ENCODE measurements at places on chromosomes 2 and 18.

DNA sequence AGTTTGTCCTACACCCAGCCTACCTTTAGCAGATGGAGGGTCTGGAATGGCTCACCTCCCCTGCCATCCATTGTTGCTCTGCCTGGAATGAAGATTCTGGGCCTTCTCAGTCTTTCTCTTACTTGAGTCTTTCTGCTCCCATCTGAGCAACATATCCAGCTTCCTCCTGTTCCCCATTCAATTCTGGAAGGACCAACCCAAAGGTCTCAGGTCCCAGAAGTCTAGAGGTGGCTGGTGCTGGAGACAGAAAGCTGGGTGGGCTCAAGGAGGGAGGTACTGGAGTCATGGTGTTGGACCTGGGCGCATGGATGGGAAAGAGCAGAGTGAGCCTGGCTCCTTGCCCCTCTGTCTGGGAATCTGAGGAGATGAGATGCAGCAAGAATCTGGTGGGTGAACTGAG lies 93.5 kb upstream of the SIX3 start:
- no peak for DNase-seq

- no peak for DNase-seq
Measured at GRCh38 chr2:102366406-102367112, 11.0 kb downstream of the IL18R1 start.

GRCh38 chr18:2967357-2967756 lies 45.6 kb downstream of the LPIN2 start:
- no peak for DNase-seq

DNA sequence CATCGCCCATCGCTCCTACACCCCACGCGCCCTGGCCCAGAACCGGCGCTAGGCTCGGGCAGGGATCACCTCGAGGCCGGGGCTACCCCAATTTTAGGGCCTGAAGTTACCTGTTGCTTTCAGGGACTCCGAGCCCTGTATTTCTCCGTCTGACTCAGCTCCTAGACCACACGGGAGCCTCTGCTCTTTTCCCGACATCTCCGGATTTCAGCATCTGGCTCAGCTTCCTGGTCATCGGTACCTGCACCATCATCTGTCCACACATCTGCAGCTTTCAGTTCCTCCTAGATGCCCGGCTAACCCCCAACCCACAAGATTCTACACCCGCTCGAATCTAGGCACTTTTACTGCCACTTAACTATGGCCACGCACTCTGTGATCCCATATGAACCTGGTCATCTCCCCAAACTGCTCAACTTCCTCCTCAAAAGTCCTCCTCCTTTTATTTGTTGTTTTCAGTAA lies 12.1 kb upstream of the HMSD start:
- no peak for DNase-seq

GRCh38 chr2:78865667-78866066 lies 159.8 kb upstream of the REG3G start:
- DNase-seq, result no peak

- no peak for DNase-seq
Measured at GRCh38 chr18:58813561-58814225, 51.0 kb upstream of the ZNF532 start.

GRCh38 chr2:168178520-168179324 lies 68.7 kb downstream of the STK39 start:
- DNase-seq, result no peak

GRCh38 chr2:222668494-222669154 lies 2.8 kb upstream of the MOGAT1 start:
- no peak for DNase-seq

- no peak for DNase-seq
Measured at GRCh38 chr2:216911008-216911407, 51.1 kb upstream of the TNP1 start.

GRCh38 chr2:151020411-151020810 lies 241.3 kb downstream of the RBM43 start:
- no peak for DNase-seq

DNA sequence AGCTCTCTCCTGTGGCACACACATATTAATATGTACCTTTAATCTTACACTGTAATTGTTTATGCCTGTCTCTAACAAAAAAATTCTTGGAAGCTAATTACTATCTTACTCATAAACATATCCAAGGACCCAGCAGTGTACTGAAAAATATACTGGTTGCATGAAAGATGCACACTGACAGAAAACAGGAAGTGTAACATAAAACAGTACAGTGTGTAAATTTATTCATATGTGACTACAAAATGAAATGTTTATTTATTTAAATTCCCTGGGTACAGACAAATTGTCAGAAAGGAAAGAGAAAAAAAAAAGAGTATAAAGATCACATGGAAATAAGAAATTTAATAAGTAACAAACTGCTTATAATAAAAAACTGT lies 28.5 kb downstream of the TMEM131 start:
- no peak for DNase-seq

DNA sequence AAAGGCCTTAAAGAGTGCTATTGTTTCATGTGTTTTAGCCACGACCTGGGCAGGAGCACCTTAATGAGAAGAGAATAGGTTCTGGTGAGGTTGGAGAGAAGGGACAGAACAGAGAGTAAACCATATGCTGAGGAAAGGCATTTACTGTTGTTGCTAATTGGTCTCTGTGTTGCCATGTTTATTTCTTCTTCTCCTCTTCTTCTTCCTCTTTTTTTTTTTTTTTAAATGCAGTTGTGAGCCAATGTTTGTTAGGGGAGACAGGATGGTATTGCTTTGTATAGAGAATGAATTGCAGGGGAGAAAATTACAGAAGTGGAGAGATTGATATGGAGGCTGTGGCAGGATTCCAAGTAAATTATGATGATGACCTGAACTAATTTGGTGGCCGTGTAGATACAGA lies 2.6 kb downstream of the SCN9A start:
- DNase-seq, result no peak

DNA sequence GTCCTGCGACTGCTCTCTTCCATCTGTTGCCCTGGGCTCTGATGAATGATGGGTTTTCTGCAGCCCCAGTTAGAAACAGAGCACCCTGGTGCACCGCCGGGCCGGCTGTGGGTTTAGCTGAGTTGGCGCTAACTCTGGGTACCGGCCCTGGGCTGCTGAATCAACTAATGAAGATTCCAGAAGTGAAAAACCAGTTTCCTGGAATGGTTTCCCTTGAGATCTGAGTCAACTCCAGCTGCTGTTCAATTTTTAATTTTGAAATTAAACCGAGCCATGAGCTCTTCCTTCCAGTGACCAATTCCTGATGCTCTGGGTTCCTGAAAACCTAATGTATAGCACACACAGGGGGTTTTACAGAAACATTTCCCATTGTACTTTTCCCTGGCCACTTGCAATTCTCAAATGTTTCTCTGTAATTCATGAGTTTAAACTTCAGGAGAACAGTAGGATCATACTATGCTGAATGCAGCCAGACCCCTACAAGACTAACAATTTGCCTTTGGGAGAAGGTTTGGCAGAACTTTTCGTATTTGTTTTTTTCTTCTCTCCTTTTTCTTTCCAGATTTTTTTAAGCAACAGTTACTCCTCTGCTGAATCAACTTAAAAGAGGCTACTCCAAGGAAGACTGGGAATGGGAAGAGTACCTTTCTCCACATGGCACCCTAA lies 5.5 kb downstream of the COL6A3 start:
- no peak for DNase-seq

DNA sequence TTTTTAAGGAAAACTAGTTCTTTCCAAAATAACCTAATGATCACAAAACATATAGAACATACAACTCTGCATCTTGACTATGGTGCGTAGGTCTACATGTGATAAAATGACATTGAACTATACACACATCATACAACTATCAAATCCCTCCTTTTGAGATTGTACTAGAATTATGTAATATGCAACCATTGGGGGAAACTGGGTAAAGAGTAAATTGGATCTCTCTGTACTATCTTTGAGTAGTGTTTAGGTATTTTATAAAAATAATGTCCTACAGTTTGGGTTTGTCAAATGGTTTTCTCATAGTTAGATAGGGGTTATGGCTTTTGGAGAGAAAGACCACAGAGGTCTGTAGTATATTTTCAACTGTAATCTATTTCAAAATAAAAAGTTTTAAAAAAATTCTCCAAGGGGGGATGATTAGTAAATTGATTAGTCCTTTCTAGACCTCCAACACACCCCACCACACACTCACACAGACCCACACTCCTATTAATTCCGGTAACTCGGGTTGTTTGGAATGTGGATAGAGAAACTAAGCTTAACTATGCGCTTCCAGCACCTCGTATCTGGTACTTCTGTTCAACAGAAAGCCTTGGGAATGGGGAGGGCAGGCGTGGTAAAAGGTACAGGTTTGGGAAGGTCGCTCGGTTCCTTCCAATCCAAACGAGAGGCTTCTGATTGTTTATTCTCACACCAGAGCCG lies 695 bp upstream of the BIRC6 start:
- DNase-seq, result no peak

DNA sequence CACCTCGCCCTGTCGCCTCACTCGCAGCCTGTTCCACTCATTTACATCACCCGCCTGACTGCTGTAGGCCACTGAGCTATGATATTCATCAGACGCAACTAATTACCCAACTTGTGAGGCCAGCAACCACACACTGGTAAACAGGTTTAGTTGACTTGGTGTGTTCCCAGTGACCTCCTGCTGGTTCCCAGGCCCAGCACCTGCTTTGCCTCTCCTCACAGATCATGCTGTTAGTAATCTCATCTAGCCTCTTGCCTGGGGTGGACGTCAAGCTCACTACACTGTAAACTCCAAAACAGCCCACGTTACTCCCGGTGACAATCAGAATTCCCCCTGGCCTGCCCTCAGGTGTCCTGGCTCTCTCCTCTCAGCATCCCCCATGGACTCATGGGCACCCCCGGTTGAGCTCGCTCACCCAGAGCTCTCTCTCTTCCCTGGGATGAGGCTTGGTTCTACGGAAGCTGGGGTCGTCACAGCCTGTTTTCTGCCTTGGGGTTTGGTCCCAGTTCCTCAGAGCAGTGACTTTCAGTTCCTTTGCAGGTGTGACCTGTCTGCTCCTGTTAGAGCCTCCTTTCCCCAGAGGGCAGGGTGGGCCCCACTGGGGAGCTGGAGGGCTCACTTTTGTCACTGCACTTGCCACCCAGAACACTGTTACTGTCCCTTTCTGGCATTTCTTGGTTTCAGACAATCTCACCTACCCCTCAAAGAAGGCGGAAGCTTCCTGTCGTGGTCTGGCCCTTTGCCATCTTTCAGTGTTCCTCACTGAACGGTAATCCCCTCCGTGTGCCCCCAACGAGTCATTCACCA lies 40.3 kb downstream of the INPP5D start:
- DNase-seq, result peak; percentile 86

DNA sequence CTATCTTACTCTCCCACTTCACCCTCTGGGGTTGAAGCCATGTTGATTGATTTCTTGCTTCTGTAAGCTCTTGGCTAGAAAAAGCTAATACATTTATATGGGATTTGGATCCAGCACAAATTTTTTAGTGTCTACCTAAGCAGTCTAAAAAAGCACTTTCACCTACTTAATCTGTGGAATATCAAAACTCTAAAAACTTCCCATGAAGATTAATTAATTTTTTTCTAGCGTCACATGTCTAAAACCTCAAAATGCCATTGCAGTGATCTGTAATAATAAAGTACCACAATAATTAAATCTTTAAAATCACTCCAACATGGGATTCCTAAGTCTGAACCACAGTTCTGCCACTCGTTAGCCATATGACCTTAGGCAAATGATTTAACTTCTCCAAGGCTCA lies 180.1 kb downstream of the EN1 start:
- no peak for DNase-seq

DNA sequence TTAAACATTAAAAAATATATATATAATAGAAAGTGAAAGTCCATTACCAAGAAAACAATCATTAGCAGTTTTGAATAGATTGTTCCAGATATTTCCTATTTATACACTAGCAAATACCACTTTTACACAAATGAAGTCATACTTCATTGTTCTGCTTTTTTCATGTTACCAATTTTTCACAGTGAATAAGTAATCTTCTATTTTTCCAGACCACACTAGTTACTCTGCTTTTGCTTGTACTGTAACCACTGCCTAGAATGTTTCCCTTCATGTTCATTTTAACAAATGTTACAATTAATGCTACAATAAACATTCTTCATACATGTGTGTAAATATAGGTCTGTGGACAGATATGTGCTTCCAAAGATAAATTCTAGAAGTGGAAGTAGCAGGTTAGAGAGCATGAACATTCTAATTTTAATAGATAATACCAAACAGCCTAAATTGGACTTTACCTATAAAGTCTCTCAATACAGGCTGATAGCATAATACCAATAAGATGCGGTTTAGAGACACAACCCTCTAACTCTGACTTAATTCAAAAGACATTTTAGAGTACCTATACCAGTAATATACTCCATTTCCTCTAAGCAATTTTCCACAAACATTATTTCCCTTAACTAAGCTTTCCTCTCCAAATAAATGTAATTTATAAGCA lies 17.0 kb downstream of the ITSN2 start:
- no peak for DNase-seq

GRCh38 chr2:101419096-101419663 lies 31.9 kb upstream of the CREG2 start:
- DNase-seq, result peak; percentile 68

GRCh38 chr2:189249171-189249570 lies 69.6 kb upstream of the COL5A2 start:
- no peak for DNase-seq

DNA sequence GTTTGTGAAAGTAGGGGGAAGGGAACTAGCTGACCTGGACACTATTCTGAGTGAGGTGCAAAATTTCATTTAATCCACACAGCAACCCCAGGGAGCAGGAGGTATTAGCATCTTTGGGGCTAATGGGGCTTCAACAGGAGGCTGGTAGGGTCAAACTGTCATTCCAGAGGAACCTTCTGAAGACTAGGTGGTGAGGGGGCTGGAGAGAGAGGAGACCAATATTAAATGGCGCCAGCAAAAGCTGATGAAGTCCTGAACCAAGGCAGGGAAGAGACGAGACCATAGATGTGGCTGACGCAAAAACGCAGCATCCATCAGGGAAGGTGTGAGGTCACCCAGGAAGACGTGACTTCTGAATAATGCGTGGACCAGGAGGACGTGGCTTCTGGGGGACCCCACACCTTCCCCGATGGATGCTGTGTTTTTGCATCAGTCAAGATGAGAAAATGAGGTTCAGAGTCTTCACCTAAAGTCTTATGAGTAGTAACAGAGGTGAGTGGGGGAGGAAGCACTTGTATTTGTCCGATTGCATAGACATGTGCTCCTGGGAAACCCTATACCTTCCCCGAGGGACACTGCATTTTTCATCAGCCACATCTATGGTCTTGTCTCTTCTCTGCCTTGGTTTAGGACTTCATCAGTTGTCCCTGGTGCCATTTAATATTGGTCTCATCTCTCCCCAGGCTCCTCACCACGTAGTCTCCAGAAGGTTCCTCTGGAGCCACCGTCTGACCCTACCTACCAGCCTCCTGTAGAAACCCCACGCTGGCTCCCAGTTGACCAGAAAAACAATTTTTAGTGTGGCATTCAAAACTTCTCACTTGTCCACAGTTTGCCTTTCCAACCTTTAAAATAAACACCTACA lies 188.6 kb downstream of the MYCN start:
- no peak for DNase-seq

DNA sequence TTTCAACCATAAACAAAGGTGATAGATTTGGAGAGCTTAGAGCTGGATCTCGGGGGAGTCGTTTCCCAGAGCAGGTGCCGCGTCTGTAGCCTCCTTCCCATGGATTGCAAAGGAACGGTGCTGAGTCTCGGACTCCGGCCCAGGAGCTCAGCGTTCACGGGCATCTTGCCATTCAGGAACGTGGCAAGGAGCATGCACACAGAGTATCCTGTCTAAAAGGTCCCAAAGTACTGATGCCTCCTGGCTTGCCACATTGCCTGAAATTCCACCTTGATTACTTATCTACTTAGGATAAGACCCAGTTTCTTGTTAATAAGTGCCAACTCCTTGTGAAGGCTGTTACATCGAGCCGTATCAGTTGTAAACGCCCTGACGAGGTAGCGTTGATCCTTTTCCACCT lies 197.8 kb upstream of the MYT1L start:
- DNase-seq, result no peak

GRCh38 chr18:8785855-8786482 lies 80.6 kb downstream of the MTCL1 start:
- DNase-seq, result no peak
